ENCODE measurements at places on chromosomes 1 and 21.

DNA sequence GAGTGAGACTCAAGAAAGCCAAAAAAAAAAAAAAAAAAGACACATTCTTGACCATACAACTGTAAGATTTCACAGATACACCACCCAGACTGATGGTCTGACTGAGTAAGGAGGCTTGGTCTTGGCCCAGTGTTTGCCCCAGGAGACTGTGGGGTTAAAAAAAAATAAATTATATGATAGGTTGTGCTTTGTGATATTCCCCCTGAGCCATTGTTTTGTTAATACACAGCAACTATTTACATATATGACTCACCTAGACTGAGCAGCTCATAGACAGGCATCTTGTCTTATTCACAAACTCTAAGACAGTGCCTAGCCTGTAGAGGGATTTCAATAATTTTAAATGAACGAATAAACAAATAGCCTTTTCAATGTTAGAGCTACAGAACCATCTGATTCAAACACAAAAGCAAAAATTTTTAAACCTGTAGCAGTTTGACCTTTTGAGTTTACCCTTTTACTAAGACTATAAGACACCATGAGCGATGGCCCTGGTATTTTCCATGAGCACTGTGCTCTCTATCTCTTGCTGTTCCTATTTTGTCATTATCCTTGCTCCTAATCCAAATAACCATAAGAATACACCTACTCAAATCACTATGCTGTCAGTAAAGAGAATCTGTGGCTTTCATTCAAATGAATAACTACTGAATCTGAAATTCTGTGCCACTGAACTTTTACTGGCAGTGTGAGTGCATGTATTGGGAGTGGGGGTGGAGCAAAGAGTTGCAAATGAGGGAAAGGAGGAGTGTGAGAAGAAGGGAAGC is 199.4 kb upstream of the PTBP2 start:
- DNase-seq: no peak

DNA sequence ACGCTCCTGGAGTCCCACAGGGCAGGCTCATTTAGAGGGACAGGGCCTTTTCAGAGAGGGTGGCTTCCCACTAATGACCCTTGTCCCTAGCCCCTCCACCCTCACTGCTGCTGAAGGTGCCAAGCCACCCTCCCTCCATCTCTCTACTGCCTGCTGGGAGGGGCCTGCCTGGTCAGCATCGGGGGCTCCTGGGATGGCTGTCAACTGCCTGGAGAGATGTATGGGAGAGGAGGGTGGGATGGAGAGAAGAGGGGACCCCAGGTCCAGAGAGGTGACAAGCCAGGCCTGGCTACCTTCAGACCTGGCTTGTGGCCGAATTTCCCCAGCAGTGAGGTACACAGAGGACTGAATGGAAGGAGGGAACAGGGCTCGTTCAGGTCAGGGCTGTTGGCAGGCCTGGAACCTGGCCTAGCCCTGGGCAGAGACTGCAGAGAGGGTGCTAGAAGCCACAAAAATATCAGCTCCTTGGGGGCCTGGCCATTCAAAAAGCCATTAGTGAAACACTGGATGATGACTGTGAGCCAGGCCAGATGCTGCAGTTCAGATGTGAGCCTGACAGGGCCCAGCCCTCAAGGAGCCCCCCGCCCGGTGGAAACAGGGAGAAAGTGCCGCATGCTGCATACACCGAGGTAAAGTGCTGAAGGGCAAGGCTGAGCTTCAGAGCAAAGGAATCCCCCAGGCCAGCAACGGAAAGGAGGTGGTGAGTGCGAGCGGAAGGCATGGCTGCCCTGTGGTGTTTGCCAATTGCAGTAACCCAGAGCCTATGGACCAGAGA is 20.0 kb downstream of the MMEL1 start:
- no peak for DNase-seq

DNA sequence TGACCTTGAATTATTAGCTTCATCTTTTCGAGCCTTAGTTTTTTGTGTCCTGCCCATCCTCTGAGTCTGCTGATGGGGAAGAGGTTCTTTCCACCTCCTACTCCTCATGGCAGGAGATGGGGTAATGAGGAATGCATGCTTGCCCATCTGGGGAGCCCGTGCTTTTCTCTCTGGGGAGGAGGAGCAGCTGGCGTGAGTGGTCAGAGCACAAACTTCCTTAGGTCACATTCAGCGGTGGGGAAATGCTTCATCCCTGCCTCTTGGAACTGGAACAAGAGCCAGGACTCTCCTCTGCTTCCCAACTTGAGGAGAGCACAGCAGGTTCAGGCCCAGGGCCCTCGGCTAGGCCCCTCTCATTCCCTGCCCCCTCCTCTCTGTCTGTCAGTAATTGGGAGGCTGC is 155.0 kb downstream of the PCNX2 start:
- no peak for DNase-seq

GRCh38 chr1:27513958-27514357 is 24.0 kb upstream of the WASF2 start:
- DNase-seq: no peak

GRCh38 chr1:170670802-170671628 is 7.1 kb downstream of the PRRX1 start:
- no peak for DNase-seq

DNA sequence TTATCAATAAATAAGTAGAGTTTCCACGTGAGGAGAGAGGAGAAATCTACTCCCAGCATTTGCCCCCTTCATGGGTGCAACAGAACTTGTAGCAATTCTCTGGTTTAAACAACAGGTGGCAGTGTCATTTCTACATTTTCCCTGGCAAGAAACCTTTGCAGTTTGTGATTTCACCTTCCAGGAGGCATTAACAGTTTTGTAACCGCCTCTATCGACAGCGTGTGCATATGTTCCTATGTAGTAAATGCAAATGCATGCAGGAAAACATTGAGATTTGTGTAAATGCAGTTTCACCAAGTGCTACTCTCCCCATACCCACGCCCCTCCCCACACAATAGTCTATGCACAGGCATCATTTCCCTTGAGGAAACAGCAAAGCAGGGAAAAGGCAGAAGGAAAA is 494.7 kb downstream of the SMYD3 start:
- no peak for DNase-seq

GRCh38 chr1:232473324-232473723 is 156.6 kb downstream of the SIPA1L2 start:
- no peak for DNase-seq

- no peak for DNase-seq
These were observed 51.4 kb downstream of the PTBP2 start for GRCh38 chr1:96772972-96773371.

GRCh38 chr1:228079601-228080263 is 2.8 kb upstream of the ARF1 start:
- no peak for DNase-seq

DNA sequence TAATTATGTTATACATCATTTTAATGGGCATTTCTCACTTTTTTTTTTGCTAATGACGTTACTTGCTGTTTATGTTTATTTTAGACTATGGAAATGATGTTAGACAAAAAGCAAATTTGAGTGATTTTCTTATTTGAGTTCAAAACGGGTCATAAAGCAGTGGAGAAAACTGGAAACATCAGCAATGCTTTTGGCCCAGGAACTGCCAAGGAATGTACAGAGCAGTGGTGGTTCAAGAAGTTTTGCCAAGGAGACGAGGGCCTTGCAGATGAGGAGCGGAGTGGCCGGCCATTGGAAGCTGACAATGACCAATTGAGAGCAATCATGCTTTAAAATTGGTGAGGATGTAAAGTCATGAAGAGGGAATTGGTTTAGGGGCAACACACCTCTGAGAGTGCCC is 32.1 kb upstream of the KCNE2 start:
- DNase-seq: no peak

DNA sequence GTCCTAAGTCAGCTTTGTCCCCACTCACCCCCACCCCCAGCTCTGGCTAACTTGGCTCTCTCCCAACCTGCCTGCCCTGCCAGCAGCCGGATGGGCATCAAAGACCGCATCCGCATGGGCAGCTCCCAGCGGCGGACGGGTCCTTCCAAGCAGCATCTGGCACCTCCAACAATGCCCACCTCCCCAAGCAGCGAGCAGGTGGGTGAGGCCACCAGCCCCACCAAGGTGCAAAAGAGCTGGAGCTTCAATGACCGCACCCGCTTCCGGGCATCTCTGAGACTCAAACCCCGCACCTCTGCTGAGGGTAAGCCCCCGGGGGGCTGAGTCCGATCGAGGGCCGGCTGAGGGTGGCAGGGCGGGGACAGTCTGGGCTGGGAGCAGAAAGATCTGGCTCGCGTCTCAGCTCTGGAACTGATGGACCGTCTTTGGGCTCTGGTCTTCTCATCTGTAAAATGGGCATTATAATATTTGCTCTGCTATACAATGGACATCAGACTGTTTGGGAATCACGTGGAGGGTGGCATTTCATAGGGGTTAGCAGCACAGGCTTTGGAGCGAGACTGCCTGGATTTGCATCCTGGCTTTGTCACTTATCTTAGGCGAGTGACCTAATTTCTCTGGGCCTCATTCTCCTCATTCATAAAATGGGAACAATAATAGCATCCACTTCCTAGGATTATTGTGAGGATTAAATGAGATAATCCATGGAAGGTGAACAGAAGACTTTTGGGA is 31.0 kb downstream of the CITED4 start:
- no peak for DNase-seq

- DNase-seq: no peak
These were observed 21.4 kb downstream of the NEK2 start for GRCh38 chr1:211653959-211654496.

GRCh38 chr21:29892379-29892778 is 47.4 kb downstream of the GRIK1 start:
- DNase-seq: no peak

DNA sequence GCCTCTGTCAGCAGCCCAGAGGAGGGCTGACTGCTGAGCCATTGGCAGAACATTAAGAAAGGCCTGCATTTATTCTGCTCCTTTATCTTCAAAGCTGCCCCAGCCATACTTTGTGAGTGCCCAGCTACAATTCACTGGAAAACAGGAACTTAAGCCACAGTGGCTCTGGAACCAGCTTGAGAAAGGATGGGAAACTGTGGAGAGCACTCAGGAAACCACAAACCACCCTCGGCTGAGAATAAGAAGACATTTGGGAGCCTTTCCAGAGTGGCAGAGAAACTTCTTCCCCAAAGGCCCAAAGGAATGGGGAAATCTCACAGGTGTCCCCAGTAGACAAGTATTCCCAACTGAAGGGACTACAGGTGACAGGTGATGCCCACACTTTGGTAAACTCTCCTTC is 1.8 kb downstream of the LAMB3 start:
- DNase-seq: no peak

- no peak for DNase-seq
These were observed 956 bp upstream of the SCAF4 start for GRCh38 chr21:31732597-31733550.

Data from esophagus squamous epithelium (tissue), 5 donors.